ENCODE measurements at places on chromosomes 6 and 20. TPM values are rescaled to one million over a fixed set of nuclear protein-coding genes. Genes with fewer than 3 reads are reported as not detected.

Gene DAAM2
- 14.1 TPM for total RNA-seq

Gene CTAGE9
- not detected for total RNA-seq

Gene PCED1A
- total RNA-seq: 32.9 TPM

Gene BCLAF1
- 246 TPM for total RNA-seq

Gene MYCT1
- total RNA-seq: 2.2 TPM

Gene BCAS4
- total RNA-seq: 12.5 TPM
